ENCODE measurements at places on chromosomes 5 and 9.

GRCh38 chr5:31427013-31427723 is 104.7 kb downstream of the DROSHA start:
- no peak for DNase-seq

DNA sequence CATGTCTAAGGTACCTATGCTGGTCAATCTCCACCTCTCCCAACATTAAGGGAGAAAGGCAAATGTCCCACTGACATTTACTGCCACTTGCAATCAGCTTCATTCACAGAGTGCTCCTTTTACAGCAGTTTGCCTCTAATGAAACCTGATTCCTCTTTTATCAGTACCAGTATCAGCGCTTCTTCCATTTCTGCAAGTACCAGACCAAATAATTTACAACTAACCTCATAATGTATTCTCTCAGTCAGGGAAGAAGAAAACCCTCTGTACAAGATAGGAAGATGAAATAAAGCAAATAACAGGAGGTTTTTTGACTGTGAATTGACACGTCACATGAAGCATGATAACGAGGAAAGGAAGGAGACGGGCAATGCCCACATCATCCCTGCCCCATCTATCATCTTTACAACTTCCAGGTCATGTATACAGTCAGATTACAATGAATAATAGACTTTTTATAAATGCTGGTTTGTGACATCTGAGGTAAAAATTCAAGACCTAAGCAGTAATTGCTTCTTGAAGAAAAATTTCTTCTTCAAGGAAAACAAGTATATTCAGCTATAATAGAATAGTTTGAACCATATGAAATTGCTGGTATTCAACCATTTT is 21.9 kb downstream of the ABITRAM start:
- no peak for DNase-seq

GRCh38 chr5:172732201-172732865 is 38.7 kb downstream of the DUSP1 start:
- DNase-seq, result no peak

DNA sequence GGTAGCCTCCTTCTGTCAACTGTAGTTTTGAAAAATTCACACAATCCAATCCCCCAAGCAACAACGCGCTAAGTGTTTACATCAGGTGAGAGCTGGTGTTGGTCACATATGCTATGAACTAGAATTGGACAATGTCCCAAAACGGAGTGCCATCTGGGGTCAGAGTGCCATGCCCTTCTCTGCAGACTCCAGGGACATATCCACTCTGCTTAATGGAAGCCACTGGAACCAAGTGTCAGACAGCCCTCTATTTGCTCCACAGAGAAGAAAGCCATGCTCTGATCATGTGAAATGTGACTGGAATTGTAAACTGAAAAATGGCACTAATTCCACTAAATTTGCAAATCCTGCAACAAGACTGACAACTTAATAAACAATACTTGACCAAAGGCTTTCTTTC is 12.2 kb downstream of the ABCA1 start:
- no peak for DNase-seq

- no peak for DNase-seq
Observed at GRCh38 chr9:18705796-18706392, 231.9 kb downstream of the ADAMTSL1 start.

DNA sequence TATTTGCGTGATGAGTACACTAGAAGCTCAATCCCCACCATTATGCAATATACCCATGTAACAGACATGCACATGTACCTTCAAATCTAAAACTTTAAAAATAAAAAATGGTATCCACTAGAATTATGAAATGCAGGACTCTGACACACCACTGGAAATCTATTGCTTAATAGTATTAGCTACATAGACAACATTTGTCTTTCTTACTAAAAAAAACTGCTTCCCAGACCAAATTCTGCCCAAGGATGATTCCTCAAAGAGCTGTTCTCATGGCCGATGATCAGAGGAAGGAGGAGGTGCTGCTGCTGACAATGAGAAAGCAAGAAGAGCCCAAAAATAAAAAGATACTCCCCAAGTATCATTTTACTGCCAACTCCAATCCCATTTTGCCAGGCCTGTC is 67.2 kb downstream of the TTC39B start:
- no peak for DNase-seq

DNA sequence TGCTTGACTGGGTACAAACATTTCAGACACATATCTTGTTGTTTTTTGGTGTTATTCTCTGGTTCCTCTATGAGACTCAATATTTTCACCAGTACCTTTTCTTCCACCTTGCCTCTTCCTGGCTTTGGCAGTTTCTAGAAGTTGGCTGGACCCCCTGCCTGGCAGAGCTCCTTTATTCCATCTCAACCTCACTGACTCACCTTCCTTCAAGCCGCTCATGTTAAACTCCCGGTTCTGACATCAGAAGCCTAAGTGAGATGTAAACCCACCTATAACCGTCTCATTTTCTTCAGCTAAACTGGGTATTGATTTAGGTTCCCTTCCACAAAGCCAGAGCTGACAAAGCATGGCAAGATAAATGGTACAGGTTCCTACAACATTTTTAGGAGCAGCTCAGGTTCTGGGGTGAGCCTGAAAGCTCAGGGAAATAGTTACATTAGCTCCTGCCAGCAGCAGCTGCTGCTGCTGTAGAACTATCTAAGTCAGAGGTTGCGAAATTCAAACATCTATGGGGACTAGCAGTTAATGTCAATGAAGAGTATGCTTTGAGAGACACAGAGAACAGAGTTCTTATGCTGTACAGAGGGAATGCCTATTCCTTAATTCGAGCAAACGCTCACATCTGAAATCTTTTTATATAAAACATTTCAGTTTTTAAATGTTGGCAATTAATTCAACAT is 197.1 kb upstream of the NR3C1 start:
- DNase-seq, result no peak

DNA sequence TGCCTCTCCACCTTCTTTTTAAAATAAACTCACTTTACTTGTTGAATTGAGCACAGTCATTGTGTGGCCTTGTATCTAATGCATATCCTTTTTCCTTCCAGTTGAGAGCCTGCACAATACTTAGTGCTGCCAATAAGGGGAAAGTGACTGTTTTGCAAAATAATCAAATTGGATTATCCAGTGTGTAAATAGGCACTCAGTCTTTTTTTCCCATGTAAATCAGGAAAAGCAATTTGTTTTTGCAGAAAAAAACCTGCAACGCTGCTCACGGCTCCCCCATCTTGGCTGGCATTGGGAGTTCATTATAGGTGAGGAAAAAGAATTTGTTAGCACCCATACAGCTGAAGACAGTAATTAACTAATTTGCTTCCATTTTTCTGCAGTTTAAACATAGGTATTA is 299.9 kb downstream of the CSNK1G3 start:
- DNase-seq, result no peak

DNA sequence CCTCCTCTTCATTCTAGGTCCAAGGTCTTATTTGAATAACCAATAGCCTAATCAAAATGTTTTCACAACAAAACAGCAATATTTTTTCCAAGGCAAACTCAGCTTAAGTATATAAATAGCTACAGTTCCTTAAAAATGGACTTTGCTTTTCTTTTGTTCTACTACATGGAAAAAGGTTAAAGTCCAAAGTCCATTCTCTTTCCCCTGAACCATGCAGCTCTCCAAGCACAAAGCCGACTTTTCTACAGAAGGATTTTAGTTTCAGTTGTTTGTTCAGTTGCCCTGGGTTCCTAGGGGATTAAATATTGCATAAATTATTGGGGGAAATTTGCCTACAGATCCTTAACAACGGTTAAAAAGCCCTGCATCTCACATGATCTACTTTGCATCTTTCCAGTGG is 677.0 kb upstream of the KLF4 start:
- DNase-seq, result no peak

- DNase-seq, result no peak
Observed at GRCh38 chr9:89980600-89980999, 375.8 kb downstream of the GADD45G start.

GRCh38 chr5:32413466-32414263 is 30.9 kb downstream of the ZFR start:
- DNase-seq, result no peak

- DNase-seq, result no peak
Observed at GRCh38 chr5:56699538-56699937, 115.8 kb upstream of the MAP3K1 start.

GRCh38 chr9:78856144-78856543 is 559.2 kb downstream of the PSAT1 start:
- DNase-seq, result no peak

DNA sequence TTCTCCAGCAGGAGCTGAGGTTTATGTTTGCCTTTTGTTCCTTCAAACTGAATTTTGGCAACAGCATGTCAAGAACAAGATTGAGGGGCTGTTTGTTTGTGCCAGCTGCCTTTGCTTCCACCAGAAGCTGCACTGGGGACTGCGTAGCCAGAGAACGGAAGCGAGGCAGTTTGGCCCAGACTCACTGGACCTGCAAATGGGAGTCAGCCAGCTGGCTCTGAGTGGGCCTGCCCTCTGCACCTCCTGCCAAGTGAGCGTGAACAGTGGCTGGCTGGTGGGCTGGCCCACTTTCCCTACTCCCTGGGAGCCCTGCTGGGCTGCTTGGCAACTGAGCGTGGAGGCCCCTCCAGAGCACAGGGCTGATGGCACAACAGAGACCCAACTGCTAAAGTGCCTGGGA is 111.6 kb downstream of the GALNT10 start:
- no peak for DNase-seq

DNA sequence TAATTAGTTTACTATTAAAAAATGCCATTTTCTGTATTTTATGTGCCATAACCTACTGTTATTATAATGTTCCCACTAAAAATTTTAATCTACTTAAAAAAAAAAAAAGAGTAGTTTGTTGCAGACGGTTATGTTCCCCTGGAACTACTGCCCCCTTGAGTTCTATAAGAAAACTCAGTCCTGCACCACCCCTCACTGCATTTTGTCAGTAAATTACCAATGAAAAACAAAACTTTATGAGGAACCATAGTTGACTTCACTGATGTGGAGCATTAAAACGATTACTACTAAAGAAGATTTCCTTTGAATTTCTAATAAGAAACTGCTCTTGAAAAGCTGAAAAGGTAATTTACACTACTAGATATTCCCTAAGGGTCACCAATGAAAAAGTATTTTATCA is 288.7 kb downstream of the FBXL17 start:
- no peak for DNase-seq

DNA sequence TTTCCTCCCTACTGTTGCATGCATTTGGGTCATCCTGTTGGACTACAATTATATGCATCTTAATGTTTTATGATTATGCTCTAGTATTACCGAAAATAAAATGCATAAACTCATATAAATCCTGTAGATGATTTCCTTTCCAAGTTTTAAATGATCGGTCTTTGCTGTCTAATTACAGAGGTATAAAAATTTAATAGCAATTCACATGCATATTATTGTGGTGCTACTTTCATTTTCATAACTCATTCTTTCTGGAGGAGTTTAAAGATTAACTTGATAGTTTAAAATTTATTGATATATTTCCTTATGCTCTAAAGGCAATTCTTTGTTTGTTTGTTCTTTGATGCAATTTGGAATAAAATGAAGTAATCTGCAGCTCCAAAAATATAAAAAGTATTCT is 1475.1 kb downstream of the MAT2B start:
- no peak for DNase-seq

DNA sequence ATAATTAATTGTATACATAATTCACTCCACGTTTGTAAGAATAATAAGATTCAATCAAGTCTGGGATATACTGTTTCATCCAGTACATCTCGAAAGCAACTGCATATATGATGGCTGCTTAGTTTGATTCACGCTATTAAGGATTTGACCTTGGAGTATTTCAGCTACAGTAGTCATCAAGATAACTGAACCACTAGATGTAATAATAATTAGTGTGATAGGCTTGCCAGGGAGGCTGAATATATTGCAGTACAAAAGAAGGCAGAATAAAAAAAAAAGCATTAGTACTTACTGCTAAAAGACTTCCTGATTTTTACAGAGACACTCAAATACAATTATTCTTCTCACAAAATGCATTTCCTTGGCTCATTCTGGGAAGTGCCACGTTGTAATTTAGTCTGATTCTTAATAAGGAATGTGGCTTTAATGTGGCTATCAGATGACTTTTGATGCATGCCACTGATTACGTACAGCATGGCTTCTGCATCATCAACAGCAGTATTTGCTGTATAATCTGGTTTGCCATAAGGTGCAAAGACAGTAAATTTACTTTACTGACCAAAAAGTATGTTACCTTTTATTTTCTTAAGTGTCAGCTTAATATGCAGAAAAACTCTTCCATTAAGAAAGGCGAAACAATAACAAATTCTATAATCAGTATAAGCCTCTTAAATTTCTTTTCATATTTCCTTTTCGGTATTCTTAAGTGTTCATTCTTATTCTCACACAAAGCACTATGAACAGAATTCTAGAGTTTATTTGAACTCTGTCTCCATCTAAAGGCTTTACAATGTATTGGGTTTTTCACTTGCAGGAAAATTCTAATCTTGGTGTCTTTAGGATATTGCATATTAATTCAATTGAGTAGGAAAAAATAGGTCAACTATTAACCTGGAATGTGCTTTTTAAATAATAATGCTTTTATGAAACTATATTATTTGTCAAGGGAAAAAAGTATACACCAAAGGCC is 166.4 kb downstream of the SLF1 start:
- no peak for DNase-seq

DNA sequence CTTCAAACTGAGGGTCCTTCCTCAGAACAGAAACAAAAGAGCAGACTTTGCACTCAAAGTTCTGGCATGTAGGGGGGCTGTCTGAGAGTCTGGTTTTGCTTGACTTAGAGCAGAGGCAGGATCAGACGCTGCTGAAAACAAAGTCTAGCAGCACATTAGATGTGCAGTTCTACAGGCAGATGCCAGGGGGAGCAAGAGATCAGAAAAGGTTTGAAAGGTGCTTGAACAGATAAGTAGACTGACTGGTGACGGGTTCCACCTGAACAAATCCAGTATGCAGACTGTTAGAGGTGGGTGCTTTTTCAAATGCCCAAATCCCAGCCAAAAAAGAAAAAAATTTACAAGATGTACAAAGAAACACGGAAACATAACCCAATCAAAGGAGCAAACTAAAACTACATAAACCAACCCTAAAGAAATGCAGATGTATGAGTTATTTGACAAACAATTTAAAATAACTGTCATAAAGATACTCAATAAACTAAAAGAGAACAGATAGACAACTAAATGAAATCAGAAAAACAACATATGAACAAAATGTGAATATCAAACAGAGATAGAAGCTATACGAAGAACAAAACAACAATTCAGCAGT is 194.7 kb upstream of the FREM1 start:
- peak; percentile 11 for DNase-seq

DNA sequence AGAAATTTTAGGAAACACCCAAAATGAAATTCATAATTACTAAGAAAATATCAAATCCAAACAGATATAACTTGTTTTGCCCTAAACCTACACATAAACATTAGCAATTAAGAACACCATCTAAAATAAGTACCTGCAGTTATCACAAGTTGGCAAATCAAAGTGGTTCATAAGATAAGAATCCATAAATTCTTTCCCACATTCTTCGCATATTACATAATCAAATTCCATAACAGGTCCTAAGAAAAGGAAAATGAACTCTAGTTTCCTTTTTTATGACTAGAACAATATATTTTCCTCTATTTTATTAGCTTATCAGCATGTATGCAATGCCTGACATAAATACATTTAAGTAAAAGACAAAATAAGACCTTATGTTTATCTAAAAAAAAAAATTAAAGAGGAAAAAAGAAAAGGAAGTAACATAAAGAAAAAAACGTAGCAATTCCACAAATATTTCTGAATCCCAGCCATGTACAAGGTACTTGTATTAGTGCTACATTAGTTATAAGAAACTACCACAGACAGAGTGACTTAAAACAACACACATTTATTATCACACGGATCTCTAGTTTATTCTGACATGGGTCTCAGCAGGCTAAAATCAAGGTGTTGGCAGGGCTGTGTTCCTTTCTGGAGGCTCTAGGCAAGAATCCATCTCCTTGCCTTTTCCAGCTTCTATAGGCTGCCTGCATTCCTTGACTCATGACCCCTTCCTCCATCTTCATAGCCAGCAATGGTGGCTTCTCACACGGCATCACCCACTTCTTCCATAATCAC is 7.5 kb downstream of the XPA start:
- no peak for DNase-seq

Data from stimulated activated CD4-positive, alpha-beta T cell treated with anti-CD3 and anti-CD28 coated beads, Interleukin-1b, Interleukin-23, amount 100 ng/mL, for 24 hours (primary cell).